PC-9 (cell line): ENCODE measurements at places on chromosomes 3 and 15.

GRCh38 chr15:73922186-73923151 is 3.8 kb upstream of the LOXL1 start:
- DNase-seq = no peak

GRCh38 chr3:99909714-99910495 is 92.2 kb downstream of the CMSS1 start:
- peak; percentile 100 for DNase-seq

DNA sequence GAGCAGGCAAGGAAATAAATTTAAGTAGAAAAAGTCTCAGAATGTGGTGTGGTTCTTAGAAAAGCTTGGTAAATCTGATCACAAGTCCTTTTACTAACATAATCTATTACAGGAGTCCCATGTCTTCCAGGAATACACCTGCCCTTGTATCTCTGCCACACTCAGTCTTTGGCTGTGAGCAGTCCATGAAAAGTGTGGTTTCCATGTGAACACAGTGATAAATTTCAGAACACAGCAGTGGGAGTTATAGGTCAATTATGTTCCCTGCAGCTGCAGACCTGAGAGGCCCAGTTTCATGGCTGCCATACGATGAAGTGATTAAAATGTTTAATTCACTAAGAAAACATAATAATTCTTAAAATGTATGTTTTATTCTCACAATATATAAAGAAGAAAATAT is 366.9 kb upstream of the STAC start:
- DNase-seq = no peak

DNA sequence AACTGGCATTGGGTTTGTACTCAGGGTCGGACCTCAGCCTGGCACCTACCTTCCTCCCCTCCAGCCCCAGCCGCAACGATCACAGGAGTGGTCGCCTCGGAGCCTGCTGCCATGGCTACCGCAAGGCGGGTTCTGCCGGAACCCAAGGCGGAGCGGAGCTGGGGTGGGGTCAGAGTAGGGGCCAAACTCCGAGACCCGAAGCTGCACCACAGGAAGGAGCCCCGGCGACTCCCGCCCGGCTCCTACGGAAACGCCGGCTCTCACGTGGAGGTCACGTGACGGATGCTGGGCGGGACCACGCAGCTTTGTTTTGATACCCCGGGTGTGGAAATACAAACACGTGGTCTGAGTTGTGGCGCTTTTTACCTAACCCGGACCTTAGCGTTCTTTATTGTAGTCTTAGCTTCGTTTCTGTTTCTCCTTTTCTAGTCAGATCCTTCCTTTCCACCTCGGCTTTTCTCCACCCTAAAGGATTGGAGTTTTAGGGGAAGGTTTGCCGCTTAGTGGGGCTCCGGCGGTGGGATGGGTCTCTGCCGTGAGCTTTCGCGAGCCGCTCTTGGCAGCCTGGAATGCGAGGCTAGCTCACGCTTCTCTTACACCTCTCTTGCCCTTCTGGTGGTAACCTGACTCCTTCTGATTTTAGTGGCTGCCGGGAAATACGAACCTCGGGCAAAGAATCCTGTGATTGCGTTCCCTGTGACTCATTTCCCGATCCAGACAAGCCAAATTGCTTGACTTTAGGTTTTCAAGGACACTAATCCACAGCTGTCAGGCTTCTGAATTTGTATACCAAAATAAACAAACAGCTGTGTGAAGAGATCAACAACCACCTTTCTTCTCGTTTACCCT is at the start of gene HSPBAP1:
Gene HSPBAP1 (minus strand): TSS at position 264 of the 849 bp plus-strand sequence. CDS start 151 bp downstream, at position 113.
- peak; percentile 88 for DNase-seq

DNA sequence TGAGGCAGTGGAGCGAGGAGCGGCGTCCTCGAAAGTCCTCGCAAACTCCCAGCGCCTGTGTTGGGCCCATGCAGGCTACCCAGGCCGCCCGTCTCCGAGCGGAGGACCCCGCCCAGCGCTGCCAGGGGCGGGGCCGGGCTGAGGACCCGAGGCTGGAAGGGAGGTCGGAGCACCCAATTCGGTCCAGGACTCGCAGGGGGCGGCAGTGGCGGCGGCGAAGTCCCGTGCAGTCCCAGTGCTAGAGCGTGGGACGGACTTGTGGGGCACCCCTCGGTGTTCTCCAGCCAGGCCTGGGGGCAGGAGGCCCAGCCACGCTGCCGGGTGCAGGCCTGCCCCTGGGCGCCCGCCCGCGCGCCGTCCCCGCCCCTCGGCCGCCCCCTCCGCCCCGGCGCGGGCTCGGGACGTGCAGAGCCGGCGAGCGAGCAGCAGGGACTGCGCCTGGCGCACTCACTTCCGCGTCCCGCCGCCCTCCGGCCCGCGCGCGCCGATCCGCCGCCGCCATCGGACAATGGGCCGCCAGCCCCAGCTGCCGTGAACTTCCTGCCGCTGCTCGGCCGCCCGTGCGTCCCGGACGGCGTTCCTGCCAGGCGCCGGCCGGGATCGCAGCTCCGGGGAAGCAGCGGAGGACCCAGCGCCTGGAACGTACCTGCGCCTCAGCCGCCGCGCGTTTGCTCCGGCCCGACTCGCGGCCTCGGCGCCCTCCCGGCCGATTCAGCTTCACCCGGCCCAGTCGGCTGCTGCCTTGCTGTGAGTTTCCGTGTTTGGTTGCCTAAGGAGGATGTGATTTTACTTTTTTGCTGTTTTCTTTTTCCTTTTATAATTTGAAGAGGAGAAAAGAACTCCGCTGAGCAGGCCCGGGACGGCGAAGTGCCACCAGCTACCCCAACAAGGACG is 596 bp upstream of the LIMD1 start:
- peak; percentile 84 for DNase-seq

DNA sequence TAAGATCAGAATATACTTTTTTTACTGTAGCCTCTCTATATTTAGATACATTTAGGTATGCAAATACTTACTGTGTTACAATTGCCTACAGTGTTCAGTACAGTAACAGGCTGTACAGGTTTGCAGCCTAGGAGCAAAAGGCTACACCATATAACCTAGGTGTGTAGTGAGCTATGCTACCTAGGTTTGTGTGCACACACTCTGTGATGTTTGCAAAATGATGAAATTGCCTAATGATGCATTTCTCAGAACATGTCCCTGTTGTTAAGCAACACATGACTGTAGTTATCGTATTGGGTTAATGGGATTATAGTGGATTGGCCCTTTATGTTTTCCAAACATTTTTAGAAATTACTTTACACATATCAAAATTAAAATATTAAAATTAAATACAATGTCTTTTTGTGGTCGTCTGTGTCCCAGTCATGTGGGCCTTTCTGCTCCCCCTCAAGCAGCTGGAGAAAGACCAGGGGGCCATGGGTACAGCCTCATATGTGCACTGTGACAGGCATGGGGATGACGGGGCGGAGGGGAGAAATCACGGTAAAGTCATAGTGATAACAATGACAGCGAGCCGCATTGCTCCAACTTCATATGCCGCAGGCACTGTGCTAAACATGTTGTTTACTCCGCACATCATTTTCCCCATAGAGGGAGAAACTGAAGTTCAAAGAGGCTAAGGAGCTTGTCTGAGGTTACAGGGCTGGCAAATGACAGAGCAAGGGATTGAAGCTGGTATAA is 27.4 kb upstream of the PLA2G4E start:
- no peak for DNase-seq

DNA sequence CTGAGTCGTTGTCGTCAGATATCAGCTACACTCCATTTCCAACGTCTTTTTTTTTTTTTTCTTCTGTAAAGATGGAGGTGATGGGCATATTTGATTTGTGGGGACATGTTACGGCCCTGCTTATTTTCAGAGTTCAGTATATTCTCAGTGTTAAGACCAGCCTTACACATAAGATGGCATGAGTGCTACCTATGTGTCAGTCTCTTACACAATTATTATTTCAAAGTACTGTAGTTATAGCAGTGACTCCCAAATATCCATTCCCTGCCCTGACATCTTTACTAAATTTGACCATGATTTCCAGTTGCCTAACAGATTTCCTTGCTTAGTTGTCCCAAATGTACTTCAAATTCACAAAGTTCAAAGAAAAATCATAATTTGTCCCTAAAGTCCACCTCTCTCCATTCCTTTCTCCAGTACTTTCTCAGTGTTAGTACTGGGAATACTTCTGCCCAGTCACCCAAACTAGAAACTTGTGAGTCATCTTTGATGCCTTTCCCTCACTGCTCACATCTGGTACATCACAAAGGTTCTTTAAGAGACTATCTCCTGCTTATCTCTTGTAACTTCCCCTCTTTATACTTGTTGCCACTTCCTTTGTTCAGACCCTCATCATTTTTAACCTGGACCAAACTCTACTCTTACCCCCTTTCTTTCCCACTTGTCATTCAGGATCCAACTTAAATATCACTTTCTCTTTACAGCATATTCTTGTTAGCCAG is 67.0 kb downstream of the ZNF609 start:
- no peak for DNase-seq

DNA sequence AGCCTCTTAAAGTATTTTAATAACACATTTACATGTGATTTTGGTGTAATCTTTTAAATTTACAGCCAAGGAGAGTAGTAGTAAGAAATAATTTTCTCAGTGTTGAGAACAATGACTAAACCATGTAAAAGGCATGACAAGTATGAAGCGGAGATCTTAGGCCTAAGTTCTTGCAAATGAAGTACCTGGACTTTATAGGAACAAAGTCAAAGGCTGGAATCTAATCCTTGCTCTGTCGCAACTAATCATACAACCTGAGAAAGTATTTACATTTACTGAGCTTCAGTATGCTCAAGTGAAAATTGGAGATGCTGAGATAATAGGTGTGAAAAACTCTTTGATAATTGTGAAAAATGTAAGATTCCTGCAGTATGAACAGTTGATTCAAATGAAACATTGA is 86.4 kb upstream of the VGLL3 start:
- DNase-seq = no peak

GRCh38 chr15:91294344-91294743 is 194.3 kb downstream of the SV2B start:
- DNase-seq = no peak

GRCh38 chr3:194689493-194689944 is 3.8 kb downstream of the FAM43A start:
- DNase-seq = no peak

- DNase-seq = no peak
Observed at GRCh38 chr15:34876640-34877039, 81.3 kb upstream of the ACTC1 start.

GRCh38 chr3:23662079-23662617 is 143.6 kb upstream of the UBE2E1 start:
- DNase-seq = no peak

DNA sequence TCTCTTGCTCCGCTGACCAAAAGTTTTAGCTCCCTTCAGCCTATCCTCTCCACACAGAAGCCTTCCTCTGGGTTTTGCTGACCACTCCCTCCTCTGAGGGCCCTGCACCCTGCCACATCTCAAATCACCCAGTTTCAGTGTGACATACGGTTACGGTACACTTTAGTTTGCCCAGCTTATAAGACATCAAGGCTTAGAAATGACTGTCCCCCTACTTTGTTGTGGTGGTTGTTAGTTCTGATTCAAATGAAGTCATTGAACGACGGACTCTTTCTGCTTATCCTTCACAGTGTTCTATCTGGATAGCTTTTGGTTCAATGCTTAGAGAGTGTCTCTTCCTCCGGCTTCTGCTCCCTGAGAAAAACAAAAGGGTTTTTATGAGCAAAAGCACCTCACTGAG is 68.0 kb upstream of the NDUFB4 start:
- no peak for DNase-seq

- DNase-seq = no peak
Observed at GRCh38 chr3:25785826-25786225, 2.6 kb upstream of the NGLY1 start.

GRCh38 chr15:59622289-59622688 is 10.7 kb downstream of the GCNT3 start:
- DNase-seq = peak; percentile 68

- no peak for DNase-seq
Observed at GRCh38 chr3:64109438-64109837, 86.1 kb upstream of the PSMD6 start.

DNA sequence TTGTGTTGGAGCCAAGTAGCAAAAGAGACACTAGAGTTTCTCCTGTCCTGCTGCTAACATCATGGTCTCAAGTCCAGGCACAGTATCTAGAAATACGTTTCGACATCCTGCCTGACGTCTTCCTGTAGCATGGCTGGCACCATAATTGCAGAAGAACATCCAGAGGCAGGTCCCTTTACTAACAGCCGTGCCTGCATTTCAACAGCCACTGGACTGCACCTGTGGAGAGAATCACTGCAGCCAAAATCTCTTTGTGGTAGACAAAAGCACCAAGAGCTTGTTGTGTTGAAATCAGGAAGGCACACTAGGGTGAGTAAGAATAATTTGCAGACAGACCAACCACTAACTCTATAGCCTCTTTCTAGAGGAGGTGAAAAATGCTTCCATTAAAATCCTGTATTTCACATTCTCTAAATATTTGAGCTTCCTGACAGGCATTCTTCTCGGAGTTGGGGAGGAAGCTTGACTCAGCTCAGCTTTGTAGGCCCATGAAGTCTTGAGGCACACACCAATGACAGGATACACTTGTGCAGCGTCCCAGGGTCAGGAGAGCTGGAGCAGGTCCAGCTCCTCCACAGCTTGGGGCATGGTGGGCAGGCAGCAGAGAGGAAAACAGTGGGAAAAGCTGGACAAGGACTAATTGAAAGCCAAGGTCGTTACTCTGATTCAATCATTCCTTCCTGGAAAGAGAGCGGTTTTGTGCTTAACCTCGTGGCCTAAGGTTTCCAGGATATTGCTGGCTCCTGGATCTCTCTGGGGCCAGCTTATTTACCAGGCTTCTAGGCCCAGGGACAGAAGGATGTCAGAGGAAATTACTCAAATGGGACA is 244.9 kb downstream of the FAM43A start:
- DNase-seq = peak; percentile 85

GRCh38 chr15:36682101-36682500 is 102.7 kb downstream of the CDIN1 start:
- DNase-seq = no peak

GRCh38 chr3:37694284-37694675 is 167.4 kb upstream of the CTDSPL start:
- no peak for DNase-seq

GRCh38 chr3:45687828-45688193 is 1.4 kb upstream of the SACM1L start:
- no peak for DNase-seq

- no peak for DNase-seq
Observed at GRCh38 chr3:190537146-190537545, 23.3 kb downstream of the IL1RAP start.

GRCh38 chr15:76363251-76363650 is 26.7 kb downstream of the ISL2 start:
- DNase-seq = no peak

- no peak for DNase-seq
Observed at GRCh38 chr15:81281766-81282605, 42.0 kb downstream of the STARD5 start.

GRCh38 chr3:159898147-159898546 is 90.5 kb upstream of the IL12A start:
- no peak for DNase-seq

GRCh38 chr3:191197761-191198306 is 1.2 kb upstream of the OSTN start:
- DNase-seq = no peak

DNA sequence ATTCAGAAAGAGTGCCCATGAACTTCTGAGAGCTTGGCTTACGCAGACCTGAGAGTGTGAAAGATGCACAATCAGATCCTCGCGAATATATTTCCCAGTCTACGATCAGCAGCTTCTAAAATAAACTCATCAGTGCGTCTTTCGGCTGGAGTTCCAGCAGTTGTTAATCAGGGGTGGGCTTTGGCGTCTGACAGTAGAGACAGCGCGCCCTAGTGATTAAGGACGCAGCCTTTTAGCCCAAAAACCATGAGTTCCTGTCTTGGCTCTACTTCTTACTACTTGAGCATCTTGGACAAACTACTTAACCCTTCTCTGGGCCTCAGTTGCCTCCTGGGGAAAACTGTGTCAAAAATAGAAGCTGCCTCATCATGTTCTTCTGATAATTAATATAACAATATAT is 15.8 kb upstream of the ARRDC4 start:
- no peak for DNase-seq

GRCh38 chr15:81507831-81508230 is 133.8 kb upstream of the TMC3 start:
- no peak for DNase-seq
